ENCODE measurements at places on chromosomes 11 and 22.
A peak's percentile ranks its signal among the peaks of the same experiment; 100 is the strongest.

GRCh38 chr11:131533149-131533548 lies 162.7 kb downstream of the NTM start:
- DNase-seq, result no peak

GRCh38 chr22:23067023-23067650 lies 3.2 kb upstream of the GNAZ start:
- DNase-seq, result no peak

DNA sequence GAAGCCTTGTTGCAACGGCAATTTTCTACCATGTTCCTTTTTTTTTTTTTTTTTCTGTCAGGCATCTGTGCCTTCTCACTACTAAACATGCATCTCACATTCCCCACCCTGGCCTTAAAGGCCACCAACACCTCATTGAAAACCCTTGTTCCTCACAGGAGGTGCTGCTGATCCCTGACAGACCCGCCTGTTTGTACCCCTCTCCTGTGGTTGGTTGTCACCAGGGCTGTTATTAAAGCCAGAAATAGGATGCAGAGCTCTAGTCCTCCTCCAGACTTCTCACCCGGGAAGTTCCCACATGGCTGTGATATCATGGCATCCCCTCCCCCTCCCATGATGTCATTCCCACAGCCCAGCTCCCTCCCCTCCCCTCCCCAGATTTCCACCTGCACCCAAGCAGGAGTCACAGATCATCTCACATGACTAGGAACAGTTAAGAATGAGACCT lies 302.8 kb upstream of the NCAM1 start:
- DNase-seq, result no peak

- no peak for DNase-seq
These were observed 19.5 kb upstream of the ADORA2A start for GRCh38 chr22:24407884-24408283.

GRCh38 chr11:46970913-46971625 lies 34.5 kb downstream of the CSTPP1 start:
- DNase-seq, result no peak

DNA sequence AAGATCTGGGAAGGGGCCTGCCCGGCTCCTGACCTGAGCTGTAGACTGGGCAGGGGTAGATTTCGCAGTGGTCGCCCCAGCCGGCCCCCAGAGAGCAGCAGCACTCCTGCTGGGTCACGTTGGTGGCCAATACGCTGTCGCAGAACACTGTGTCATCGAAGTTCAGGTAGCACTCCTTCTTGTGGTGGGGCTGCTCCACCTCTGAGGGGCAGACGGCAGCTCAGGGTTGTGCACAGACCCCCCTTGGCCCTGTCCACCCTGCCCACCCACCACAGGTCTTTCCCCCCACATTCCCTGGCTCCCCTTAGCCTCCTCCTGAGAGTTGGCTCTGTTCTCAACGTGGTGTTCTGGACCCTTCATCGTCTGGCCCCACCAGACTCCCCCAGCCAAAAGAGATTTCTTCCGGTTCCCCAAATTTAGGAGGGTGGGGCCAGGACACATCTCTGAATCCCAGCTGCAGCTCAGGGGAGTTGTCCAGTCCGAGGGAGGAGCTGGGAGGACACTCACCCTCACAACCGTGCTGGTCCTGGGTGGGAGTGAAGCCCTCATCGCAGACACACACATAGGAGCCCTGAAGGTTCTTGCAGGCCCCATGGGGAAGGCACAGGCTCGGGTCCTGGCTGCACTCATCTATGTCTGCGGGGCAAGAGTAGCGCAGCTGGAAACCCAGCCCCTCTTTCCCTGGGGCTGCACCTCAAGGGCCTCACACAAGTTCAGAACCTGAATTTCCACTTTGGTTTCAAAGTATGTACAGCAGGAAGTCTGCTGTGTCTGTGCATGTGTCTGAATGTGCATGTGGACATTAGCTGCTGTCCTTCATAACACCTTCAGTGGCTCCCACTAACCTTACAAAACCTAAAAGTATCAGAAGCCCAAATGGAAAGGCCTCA lies 16.5 kb downstream of the SCYL1 start:
- DNase-seq, result no peak

DNA sequence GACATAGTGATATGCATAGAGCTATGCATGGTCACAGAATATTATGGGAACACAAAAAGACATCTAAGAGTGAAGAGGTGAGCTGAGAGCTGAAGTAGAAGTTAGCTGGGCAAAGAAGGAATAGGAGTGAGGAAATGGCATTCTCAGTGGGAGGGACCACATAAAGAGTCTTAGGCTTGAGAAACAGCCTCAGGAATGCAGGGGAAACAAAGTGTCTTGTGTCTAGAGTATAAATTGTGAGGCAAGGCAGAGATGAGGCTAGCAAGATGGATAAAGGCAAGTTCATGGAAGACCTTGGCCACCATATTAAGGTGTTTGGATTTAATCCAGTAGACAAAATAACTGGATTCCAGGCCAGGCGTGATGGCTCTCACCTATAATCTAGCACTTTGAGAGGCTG lies 40.6 kb upstream of the CRTAM start:
- DNase-seq, result no peak

DNA sequence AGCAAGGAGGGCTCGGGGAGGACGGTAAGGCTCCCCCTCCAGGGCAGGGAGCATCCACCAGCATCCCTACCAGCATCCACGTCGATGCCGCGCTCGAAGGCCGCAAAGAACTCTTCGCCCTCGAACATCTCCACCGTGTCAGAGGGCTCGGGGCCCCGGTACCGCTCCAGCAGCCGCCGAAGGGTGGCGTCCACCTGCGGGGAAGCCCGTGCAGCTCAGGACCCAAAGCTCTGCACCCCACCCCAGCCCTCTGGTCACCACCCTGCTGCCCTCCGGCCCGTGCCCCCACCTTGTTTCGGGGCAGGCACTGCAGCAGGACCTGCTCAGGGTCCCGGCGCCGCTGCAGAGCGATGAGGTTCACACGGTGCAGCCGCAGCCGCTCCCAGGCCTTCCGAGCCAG lies 2.4 kb upstream of the SLC25A22 start:
- DNase-seq, result no peak

DNA sequence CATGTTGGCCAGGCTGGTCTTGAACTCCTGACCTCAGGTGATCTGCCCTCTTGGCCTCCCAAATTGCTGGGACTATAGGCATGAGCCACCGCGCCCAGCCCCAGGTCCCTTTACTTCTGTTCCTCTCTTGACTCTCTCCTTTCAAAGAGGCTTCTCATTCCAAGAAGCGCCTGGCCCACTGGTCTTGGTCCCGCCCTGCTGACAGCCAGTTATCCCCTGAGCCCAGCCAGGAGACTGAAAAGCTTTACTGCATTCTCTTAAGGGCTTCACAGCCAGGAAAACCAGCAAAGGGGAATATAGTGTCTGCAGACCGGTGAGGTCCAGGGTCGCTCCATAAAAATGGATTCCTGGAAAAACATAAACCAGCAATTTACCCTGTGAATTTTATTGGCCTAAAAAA lies 68.3 kb downstream of the NFAM1 start:
- DNase-seq, result no peak

DNA sequence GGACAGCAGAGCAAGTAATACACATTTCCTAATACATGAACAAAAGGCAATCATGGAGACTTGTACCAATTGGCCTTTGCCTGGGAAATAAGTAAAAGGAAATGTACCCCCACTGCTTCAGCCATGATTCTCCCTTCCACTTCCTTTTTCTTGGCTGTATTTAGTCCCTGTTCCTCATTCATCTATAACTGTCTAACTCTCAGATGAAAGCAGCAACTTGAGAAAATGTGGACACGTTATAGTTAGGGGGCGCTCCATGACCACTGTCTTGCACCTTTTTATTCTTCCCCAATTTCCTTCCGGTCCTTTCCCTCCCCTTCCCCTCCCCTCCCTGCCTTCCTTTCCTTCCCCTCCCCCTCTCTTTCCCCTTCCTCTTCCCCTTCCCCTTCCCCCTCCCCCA lies 61.3 kb upstream of the BARX2 start:
- no peak for DNase-seq

- DNase-seq, result no peak
These were observed 53.3 kb upstream of the BMAL1 start for GRCh38 chr11:13224324-13224723.

GRCh38 chr11:42974510-42975179 lies 337.2 kb upstream of the API5 start:
- DNase-seq, result no peak

- DNase-seq, result no peak
These were observed 1477.9 kb downstream of the TBC1D22A start for GRCh38 chr22:48240148-48240934.

DNA sequence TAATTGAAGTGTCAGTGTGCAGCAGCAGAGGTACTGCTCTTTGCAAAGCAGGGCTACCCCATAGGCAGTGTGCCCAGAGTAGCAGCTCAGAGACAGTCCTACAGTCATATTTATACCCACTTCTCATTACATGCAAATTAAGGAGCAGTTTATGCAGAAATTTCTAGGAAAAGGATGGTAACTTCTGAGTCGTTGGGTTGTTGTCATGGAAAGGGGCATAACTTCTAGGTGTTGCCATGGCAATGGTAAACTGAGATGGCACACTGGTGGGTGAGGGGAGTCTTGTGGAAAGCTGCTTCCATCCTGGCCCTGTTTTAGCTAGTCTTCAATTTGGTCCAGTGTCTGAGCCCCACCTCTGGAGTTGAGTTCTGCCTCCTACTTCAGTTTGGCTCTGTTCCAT lies 77.4 kb downstream of the MN1 start:
- DNase-seq, result no peak

DNA sequence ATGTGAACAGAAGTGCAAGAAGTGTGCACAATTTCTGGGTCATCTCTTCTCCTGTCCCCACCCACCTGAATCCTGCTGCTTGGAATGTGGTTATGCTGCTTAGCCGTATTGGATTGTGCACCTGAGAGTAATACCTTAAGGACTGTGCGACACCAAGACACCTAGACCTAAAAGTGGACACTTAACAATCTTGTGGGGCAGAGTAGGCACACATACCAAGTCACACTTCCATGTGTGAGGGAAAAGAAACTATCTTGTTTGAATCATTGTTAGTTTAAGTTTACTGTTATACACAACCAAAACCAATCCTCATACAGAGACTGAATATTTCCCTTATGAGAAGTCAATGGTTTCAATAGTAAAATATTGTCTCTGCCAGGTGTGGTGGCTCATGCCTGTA lies 93.7 kb downstream of the CCDC83 start:
- no peak for DNase-seq

- DNase-seq, result no peak
These were observed 30.3 kb downstream of the TPCN2 start for GRCh38 chr11:69078930-69079605.

DNA sequence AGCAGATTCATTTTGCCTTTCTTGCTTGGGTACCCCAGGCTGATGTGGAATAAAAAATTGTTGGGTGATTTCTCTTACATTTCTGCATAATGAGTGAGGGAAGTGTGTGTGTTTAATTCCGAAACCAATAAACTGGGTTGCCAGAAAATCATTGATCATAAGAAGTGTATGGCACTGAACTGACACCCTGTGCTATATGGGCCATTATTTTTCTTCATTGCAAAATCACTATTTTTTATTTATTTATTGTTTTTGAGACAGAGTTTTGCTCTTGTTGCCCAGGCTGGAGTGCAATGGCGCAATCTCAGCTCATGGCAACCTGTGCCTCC lies 14.6 kb upstream of the HIKESHI start:
- DNase-seq, result no peak

DNA sequence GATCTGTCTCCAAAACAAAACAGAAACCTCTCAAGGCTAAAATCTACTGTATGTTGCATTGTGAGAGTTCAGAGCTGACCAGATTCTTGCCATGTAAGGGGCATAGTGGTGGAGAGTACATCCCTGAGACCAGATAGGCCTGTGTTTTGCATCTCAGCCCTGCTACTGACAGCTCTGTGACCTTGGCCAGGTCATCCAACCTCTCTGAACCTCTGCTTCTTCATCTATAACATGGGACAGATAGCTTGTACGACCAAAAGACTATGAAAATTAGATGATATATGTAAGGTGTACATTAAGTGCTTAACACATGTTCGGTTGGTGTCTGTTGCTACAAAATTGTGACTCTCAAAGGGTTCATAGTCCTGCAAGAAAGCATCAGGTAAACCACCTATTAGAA lies 22.9 kb downstream of the ZNRF3 start:
- no peak for DNase-seq

DNA sequence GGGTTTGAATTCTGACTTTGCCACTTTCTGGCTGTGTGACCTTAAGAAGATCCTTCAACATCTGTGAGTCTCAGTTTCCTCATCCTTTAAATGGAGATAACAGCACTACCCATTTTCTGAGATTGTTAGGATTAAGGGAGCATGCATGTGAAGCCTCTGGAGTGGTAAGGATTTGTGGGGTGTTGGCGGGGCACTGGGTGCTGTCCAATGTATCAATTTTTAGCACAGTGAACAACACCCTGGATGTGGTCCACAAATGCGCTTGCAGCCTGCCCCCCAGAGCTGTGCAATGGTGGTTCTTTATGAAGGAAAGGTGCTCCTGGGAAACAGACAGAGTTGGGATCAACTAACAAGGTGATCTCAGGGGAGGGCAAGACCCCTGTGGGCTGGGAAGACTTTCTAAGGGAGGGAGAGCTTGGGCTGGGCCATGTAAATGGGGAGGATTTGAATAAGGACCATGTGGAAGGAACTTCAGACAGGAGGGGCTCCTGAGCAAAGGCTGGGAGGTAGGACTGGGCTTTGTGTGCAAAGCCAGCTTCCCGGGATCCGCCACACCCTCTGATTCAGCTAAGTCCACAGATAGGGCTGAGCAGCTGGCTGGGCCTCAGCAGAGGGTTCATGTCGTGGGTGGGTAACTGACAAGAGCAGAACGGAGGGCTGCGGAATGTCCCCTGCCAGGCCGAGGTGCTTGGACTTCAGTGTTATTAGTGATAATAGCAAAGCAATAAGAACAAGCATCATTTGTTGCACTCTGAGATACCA lies 22.7 kb upstream of the RASD2 start:
- no peak for DNase-seq

DNA sequence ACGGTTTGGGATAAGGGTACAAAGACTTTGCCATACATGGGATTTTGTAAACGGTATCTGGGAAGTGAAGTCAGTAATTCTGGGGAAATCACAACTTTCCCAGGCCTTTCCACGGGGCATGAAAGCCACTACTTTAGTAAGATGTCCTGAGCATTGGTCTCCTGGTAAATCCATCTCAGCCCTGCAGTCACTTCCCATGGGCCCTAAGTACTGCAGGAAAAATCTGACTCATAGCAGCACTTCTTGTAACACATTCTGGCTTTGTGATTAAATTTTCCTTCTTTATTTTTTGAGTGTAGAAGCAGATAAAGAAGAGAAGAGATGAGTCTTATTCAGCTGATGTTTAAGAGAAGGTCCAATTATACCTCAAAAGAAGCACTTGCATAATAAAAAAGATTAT lies 67.6 kb downstream of the BLID start:
- no peak for DNase-seq

DNA sequence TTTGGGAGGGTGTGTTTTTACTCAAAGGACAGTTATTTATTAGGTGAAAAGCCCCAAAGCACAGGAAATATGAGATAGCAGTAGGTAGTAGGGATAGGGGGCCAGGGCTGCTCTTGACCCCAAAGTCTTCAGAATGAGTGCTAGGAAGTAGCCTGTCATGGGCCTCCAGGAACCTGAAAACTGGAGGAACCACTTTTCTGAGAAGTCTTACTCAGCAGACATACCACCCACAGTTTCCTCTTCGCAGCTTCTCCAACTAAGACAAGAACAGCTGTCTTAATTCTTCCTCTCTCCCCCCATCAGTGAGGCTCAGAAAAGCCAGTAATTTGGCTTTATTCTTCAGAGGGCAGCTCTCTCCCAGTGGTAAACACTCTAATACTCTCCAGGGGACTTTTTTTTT lies 84.0 kb upstream of the CTSC start:
- peak; percentile 32 for DNase-seq
